ENCODE measurements at places on chromosomes 6 and 20.

DNA sequence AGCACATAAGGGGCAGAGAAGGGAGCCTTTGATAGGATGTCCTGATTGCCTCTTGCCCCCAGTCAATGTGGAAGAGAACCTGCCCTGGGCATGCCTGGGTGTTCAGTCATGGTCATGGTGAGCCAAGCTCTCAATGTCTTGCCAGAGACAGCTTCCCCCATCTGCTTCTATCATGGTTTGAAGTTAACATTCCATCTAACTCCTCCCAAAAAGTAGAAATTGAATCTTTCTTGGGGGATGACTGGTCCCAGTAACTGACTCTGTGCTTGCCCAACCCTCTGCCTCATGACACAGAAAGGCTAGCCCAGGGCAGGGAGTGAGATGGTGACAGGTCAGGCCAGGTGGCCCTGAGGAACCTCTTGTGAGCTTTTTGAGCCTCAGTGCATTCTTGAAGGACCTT is 60.1 kb downstream of the ADTRP start:
- no peak for DNase-seq

GRCh38 chr6:139003751-139004150 is 15.7 kb upstream of the REPS1 start:
- DNase-seq: no peak

GRCh38 chr6:112214739-112215269 is 39.6 kb downstream of the LAMA4 start:
- no peak for DNase-seq

GRCh38 chr20:14375416-14375985 is 38.1 kb upstream of the FLRT3 start:
- DNase-seq: no peak

DNA sequence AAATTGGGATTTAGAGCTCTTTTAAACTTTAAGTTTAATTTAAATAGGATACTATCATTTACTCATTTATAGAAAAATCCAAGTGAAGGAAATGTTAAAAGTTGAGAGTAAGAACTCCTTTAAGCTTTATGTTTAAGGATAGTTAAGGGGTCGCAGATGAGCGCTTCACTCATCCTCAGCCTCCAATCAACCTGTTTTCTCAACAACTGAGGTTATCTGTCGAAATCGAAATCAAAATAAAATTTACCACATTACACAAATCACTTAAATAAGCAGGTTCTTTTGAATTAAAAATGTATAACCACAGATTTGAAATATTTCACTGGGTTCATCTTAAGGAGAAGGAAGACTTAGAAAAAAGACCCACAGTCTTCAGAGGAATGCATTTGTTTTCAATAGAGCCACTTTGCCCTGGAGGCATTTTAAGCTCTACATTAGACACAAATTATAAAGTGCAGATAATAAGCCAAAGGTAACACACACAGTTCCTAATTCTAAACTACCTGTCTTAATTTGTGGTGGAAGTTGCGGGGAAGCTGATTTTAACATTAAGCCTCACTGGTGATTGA is 5.5 kb downstream of the PAX1 start:
- no peak for DNase-seq

DNA sequence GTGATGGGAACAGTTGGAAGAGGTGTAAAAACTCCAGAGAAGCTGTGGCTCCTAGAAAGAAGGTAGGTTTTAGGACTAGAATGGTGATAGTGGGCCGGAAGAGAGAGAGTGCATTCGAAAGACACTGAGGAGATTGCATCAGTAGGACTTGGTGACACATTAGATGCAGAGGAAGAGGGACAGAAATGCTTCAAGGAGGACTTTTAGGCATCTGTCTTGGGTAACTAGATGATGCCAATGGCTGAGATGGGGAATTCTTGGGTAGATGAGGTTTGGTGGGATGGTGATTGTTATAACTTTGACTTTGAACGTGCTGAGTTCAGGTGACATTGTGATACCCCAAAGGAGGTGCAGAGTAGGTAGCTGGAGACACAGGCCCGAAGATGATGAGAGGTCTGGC is 196.5 kb downstream of the GMPR start:
- no peak for DNase-seq

- no peak for DNase-seq
These were observed 16.1 kb upstream of the ZNF165 start for GRCh38 chr6:28064272-28064671.

- DNase-seq: no peak
These were observed 17.1 kb upstream of the SNTA1 start for GRCh38 chr20:33460711-33461110.

- no peak for DNase-seq
These were observed 19.2 kb upstream of the GLP1R start for GRCh38 chr6:39029156-39030011.

DNA sequence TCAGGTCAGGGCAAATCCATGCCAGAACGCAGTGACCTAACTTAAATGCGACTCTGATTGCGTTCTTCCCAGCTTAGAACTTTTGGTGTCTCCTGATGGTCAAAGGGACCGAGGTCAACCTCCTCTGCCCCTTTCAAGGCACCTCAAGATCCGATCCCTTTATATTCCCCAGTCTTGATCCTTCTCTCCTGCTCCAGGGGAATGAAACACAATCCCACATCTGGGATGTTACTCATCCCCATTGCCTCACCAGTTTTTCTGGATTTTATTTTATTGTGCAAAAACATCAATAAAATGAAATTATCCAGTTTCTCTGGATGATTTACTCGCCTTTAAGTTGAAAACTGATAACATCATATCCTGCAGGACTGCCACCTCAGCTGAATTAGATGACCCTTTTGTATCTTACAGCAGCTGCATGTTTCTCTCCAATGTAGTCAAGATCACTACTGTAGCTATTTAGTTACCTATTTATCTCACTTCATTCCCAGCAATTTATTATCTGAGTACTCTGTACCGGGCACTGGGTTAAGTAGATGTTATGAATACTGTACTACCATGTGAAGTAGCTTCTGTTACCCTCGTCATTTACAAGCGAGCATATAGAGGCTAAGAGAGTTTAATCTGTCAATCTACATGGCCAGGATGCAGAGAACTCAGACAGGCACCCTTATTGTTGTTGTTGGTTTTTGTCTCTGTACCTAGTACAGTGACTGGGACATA is 44.0 kb downstream of the IRAK1BP1 start:
- no peak for DNase-seq

DNA sequence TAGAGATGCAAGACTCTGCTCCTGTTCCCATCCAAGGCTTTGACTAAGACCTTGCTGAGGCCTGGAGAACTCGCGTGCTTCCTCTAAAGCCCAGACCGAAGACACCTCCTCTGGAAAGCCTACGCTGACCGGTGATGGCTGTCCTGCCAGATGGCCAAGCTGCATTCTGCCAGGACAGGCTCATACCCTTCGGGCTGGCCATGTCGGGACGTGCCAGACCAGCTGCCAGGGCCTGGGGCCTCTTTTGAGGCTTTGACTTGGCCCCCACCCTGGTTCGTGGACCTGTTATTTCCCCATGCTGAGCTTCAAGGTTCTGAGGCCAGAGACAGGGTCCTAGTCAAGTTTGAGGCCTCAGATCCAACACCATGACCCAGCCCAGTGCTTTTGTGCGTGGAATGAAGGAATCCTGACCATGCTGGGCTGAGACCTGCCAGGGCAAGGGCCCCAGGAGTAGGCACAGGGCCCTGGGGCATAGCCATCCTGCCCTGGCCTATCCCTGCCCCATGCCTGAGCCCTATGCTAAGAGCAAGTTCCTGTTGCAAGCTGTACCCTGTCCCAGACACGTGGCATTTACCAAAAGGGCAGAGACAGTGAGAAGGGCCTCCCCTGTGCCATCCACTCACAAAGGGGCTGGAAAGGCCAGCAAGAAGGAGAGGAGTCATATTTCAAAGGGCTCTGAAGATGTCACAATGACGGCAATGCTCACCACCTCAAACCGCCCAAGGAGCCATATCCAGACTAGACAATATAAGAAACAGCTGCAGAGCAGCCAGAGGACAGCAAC is 42.8 kb downstream of the MRPL14 start:
- no peak for DNase-seq

GRCh38 chr6:69232496-69232895 is 564.3 kb downstream of the LMBRD1 start:
- no peak for DNase-seq

- no peak for DNase-seq
These were observed 42.3 kb upstream of the ATXN1 start for GRCh38 chr6:16803294-16804200.

DNA sequence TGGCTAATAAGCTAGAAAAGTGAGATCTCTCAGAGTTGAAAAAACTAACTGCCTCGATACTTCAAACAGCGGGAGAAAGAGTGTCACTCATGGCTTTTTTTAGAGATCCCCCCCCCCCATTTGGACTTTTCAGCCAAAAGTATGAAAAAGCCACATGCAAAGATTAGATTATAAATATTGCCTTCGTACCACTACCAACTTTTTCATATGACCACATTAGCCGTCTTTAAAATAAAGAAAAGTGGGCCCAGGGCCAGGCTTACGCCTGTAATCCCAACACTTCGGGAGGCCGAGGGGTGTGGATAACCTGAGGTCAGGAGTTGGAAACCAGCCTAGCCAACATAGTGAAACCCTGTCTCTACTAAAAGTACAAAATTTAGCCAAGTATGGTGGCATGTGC is 4.4 kb downstream of the PGK2 start:
- no peak for DNase-seq

GRCh38 chr20:46350201-46350985 is 42.1 kb upstream of the CDH22 start:
- DNase-seq: no peak

DNA sequence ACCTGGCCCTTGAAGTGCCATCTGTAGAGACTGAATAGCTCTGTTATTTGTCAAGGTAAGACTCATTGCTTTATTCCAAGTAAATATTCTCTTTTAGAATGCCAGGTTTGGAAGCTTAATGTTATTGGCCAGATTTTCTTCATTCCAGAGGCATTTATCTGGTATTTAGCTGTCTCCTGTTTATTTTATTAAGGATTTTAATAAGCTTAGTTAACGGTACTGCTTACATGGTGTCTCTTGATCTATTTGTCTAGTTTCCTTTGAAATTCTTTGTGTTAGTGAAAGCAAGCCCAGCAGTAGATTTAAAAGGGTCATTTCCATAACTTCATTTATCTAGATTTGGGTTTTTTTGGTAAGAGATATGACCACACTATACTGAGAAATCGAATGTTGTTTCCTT is 7.7 kb downstream of the RALY start:
- DNase-seq: no peak

DNA sequence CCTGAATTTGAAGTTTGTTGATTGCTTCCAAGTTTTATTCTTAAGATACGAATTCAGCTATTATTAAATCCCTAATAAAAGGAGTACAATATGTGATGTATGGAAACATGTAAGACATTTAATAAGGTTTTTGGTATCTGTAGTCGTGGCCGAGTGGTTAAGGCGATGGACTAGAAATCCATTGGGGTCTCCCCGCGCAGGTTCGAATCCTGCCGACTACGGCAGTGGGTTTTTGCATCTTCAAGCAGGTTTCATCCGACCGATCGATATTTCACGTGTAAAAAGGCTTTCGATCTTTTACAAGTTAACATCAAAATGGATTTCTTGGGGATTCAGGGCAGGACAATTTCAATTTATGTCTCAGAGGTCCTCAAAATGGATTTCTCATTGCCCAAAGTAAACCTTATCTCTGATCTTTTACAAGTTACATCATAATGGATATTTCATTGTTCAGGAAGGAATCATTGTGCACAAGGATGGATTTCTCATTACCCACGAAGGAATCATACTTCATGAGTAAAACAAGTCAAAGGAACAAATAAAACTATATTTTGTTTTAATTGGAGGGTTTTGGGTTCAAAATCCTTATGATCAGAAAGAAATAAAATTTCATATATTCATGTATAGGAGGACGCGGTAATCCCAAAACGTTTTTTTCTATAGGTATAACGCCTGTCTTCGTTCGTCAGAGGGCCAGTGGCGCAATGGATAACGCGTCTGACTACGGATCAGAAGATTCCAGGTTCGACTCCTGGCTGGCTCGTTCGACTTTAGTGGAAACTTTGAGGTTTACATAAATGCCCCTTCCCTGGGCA is 37.3 kb upstream of the BTN3A2 start:
- DNase-seq: no peak

All from stimulated activated CD4-positive, alpha-beta T cell treated with anti-CD3 and anti-CD28 coated beads, Interleukin-1b, Interleukin-23, amount 100 ng/mL, for 1 hour (primary cell).